ENCODE measurements at places on chromosomes 12 and 14.

DNA sequence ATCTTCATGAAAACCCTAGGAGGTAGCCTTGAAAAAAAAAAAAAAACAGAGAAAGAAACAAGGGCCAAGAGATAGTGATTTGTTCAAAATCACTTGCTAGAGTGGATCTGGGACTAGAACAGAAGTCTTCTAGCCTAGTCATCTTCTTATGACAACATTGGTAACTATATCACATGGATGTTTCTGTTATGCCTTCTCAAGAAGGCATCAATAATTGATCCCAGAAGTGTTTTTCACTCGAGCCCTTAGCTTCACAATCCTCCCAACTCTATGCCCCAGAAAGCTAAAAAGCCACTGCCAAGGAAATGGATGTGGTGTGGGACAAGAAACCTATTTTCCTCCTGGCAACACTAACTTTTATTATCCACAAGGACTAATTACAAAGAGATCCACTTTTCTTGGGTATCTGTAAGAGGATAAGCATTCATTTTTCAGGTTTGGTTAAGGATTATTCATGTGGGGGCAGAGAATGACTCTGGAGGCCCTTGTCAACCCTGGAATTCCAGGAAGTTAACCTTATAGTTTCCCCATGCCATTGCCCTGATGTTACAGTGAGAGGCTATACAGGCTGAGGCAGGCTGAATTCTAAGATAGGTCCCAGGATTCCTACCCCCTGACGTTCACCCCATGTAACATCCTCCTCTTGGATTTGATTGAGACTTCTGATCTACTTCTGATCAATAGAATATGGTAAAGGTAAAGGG, 67.7 kb upstream of the CPM start:
- DNase-seq: no peak

DNA sequence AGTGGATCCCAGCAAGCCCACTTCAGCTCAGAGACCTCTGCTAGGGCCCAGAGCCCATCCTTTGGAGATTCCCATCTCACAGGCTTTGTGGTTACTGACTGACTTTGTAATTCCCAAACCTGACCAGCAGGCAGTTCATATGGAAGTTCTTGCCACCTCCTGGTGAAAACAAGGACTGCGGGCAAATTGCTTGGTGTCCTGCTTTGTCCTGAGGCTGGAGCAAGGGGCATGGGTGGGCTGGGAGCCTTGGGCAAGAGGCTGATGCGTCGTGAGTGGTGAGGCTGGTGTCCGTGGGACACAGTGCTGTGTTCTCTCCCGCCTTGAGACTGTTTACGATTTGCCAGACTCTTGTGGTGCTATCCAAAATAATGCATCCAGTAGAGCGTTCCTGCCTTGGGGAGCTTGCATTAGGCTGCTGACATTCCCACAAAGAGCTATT, 91.0 kb downstream of the LRRC74A start:
- DNase-seq: no peak

DNA sequence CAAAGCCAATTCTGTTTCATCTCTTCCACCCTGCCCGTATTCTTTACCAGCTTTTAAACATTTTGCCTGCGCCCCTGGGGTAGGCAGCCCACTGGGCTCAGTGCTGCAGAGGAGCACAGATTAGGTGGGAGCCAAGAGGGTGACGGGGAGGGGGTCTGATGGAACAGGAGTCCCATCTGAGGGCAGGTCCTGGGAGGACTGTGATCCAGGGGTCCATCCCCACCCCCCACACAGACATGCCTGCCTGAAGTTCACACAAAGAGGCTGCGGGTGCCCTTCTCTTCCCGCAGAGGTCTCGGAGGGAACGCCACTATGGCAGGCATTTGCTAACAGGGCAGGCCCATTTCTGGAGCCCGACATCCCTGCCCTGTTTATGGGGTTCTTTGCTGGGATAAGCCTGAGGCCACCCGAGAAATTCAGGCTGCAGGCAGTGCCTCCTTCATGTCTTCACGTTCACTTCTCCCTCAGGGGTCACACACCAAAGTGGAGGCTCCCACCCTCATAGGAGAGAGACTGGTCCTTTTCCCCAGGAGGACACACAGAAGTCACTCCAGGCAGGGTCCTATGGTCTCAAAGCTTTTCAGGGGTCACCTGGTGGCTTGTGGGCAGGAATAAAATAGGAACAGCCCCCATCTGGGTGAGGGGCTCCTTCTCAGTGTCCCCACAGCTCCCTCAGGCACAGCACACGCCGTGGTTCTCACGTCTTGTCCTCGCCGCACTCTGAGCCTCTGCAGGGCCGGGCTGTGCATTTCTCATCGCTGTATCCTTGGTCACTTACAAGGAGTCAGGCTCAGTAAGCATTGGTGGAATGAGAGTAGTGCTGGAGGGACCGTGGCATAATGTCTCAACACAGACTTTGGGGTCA, 12.9 kb downstream of the VASH1 start:
- DNase-seq: peak; percentile 45

- DNase-seq: no peak
These were observed 1.4 kb downstream of the ACTN1 start for GRCh38 chr14:68977718-68978171.

- no peak for DNase-seq
These were observed 69.8 kb downstream of the RFX4 start for GRCh38 chr12:106652510-106653015.

DNA sequence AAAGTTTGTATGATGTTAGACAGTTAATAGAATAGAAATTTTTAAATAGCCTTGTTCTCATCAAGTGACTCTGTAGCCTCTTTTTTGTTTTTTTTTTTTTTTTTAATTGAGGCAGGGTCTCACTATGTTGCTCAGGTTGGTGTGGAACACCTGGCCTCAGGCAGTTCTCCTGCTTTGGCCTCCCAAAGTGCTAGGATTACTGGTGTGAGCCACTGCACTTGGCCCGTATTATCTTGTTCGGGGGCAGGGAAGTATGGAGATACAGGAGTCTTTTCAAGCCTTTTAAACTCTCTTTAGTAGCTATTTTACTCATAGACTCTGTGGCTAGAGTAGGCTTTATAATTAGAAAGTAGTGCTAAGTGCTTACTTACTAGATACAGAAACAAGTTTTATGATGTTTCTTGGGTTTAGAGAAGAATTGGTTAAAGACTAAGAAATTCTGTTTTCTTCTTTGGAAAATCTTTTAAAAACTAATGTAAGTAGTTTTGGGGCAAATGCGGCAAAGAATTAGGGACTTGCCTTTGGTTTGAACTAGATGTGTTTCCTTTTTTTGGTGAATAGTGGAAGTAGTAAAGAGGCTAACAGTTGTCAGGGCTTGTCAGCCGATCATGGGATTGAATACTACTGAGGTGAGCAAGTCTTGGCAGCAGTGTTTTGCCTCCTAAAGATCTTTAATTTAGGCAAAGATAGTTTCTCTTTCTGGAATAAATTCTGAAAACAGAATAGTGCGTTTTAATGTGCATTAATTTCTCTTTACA, 31.3 kb downstream of the FBXO34 start:
- DNase-seq: no peak

GRCh38 chr12:56224954-56225353, 812 bp downstream of the NABP2 start:
- no peak for DNase-seq

- DNase-seq: no peak
These were observed 26.3 kb downstream of the SLC15A4 start for GRCh38 chr12:128797119-128798118.

DNA sequence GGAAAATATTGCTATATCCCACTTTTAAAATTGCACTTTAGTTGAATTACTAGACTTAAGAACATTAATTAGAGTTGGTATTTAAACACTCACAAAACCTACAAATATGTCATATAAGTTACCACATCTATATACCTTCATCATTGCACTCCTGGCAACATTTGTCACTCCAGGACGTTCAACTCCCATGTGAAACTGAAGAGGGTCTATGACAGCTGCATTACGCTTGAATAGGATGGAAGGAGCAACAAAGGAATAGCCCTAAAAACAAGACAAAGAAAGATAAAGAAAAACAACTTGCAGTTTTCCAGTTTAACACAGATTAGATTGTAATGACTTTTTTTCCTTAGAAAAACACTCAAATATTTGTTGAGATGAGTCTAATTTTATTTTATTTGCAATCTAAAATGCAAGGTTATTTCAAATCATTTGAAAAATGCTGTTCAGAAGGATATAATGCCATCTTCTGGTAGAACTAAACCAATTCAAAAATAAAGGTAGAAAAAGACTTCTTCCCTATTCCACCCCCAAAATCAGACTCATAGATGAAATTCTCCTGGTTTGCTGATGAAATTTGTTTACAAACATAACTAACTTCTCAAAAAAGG, 84.3 kb upstream of the TTC7B start:
- DNase-seq: no peak

DNA sequence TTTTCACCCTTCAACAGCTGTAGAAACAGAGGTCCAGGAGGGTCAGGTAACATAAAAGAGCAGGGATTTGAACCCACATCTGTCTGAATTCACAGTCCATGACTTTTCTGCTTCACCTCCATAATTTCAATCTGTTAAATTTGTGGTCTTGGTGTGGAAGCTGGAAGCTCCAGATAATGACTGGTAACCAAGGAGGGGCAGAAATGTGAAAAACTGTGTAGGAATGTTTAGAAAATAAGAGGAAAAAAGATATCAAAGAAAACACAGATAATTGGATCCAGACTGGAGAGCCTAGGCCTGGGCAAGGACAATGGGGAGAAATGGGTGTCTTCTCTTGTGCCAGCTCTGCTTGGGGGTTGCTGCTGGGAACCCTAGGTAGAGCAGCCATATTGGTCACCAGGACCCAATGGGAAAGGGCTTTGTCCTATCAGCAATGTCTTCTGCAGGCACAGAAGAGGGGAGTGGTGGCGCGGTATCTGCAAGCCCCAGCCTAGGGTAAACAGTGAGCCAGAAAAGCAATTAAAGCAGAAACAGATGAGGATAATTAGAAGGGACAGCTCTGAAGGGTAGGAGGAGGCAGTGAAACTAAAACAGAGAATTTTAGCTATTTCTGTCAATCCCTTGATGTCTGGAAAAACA, 54.3 kb upstream of the CCDC91 start:
- DNase-seq: no peak

DNA sequence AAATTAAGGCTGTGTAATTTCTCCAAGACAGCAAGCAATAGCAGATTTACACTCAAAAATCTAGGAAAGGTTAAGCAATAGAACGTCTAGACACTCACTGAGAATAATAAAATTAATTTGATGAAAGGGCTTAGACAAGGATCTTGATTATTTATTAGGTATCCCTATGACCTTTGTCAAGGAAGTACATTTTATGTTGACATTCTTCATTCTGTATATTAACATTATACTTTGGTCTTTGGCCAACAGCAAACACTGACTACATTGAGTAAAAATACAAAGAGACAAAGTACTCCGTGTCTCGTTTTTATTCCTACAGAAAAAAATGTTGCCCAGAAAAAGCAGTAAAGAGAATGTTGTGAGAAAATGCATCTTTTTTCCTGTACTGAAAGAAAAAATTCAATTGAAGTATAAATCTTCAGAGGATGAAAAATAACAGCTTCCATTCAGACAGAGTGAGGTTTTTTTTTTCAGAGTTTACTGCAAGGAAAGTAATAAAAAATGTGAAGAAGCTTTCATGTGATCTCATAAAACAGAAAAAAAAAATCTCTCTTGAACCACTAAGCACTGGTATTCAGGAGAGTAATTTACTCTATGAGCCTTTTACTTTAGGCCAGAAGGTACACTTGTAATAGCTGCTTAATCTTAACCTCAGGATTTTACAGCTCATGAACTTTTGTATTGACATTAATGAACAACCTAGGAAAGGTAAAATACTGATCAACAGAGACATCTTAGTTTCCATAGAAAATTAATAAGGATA, 605.0 kb downstream of the FSCB start:
- DNase-seq: no peak

DNA sequence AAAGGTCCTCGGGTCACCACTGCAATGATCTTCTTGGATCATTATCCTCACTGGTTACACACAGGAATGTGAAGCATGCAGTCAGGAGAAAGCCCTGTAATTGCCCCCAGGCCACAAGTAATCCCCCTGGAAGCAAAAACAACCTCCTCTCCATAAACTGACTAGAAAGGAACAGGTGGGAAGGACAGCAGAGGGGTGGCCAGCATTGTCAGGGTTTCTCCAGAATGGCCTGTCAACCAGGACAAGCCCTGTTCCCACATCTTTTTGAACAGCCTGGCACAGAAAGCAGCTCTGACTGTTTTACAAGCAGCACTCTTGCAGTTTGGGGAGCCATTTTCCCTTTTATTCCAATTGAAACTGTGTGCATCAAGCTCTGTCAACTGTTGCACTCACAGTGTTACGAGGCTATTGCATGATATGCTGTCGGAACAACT, 36.1 kb downstream of the TMCC3 start:
- no peak for DNase-seq

- DNase-seq: no peak
These were observed 46.6 kb upstream of the VPS33A start for GRCh38 chr12:122312926-122313325.

GRCh38 chr12:106226884-106227640, 20.8 kb downstream of the CKAP4 start:
- DNase-seq: no peak

GRCh38 chr12:19388131-19388549, 51.2 kb upstream of the AEBP2 start:
- DNase-seq: peak; percentile 4

DNA sequence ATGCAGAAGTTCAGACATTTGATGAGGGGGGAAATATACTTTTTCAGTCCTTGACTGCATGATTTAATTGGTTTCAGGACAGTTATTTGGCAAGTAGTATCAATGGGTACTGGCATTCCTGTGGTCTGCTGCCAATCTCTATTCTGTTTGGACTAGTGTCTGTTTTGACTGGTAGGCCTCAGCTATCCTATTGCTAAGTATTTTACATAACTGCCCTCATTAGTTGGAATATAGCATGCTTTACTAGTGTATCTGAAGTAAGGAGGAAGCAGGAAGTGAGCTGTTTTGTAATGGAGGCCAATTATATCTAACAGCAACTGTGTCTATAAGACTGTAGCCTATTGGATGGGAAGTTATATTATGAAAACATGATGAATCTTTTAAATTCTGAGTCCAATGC, 104.3 kb downstream of the FLRT2 start:
- DNase-seq: no peak

GRCh38 chr12:7555752-7556151, 52.2 kb upstream of the CD163 start:
- no peak for DNase-seq

DNA sequence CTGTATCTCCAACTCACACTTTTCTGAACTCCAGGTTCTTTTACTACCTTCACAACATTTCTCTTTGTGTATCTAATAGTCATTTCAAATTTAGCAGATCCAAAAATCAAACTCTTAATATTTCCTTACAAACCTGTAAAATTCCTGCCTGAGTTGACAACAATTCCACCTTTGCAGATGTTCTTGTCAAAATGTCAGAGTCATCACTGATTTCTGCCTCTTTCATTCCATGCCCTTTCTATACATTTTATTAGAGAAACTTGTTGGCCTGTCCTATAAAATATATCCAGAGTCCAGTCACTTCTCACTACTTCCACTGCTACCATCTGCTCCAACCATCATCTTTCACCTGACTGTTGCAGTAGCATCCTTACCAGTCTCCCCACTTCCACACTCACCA, 119.7 kb downstream of the CAPZA3 start:
- DNase-seq: no peak

- DNase-seq: no peak
These were observed 23.0 kb downstream of the TRIM9 start for GRCh38 chr14:51071857-51072256.

- DNase-seq: no peak
These were observed 116.2 kb upstream of the ARID2 start for GRCh38 chr12:45613296-45613695.

Data from activated CD8-positive, alpha-beta memory T cell treated with anti-CD3 and anti-CD28 coated beads, Interleukin-2, amount 50 U/mL, for 48 hours (primary cell).